ENCODE measurements at places on chromosomes 16 and 17.

DNA sequence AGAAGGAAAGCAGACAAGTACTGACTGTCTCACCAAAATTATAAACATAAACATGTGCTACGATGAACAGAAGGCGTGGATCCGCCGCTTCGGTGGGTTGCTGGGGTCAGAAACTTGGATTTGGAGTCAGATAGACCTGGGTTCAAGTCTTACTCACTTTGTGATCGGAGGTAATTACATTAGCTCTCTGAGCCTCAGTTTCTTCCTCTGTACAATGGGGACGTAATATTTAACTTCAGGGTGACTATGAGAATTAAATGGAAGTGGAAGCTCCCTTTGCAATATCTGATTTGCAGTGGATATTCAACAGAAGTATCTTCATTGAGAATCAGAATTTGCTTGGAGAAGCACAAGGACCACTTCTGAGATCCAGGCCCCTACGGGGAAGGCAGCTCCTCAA, 6.2 kb downstream of the RHBDL3 start:
- H3K27me3 ChIP-seq: peaks cover 11% of the 10 kb centered on the region
- H3K4me1 ChIP-seq: peaks cover 5% of the 10 kb centered on the region
- no peak overlapping the region for H3K4me3 ChIP-seq
- DNase-seq: no peak
- no peaks in the 10 kb centered on the region for H3K36me3 ChIP-seq
- no peak overlapping the region for H3K27ac ChIP-seq

- no peak for DNase-seq
- H3K27me3 ChIP-seq: no peaks in the 10 kb centered on the region
- H3K27ac ChIP-seq: no peak overlapping the region
- H3K36me3 ChIP-seq: no peaks in the 10 kb centered on the region
- H3K4me3 ChIP-seq: no peak overlapping the region
- H3K4me1 ChIP-seq: no peaks in the 10 kb centered on the region
Observed at GRCh38 chr17:68085771-68086381, 50.3 kb downstream of the KPNA2 start.

- H3K27me3 ChIP-seq: no peaks in the 10 kb centered on the region
- DNase-seq: no peak
- H3K4me3 ChIP-seq: no peak overlapping the region
- no peak overlapping the region for H3K27ac ChIP-seq
- no peaks in the 10 kb centered on the region for H3K4me1 ChIP-seq
- peaks cover 28% of the 10 kb centered on the region for H3K36me3 ChIP-seq
Observed at GRCh38 chr16:512802-513201, 14.7 kb upstream of the CAPN15 start.

DNA sequence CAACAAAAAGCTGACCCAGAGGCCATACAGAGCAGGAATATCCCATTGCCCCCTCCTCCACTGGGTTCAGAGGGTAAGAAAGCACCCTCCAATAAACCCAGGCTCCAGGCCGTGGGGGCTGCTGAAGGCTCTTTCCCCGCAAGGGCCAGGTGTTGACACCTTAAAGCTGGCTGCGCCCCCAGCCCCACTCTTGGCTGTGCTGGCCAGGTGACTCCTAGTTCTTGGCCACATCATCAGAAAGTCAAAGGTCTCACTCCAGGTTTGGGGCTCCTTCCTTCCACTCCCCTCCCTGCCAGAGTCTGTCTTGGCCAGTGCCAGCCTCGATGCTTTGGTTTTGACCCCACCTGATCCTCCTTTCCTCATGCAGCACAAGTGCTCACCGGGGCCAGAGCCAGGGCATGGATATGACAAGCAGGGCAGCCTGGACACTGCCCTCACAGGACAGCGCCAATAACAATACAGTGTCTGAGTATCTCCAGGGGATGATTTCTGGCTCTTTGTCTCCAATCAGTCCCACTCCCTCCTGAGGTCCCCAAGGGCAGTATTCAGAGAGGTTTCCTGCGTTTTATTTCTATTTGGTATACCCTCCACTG, 8.2 kb downstream of the SLC46A1 start:
- DNase-seq: no peak
- no peaks in the 10 kb centered on the region for H3K4me1 ChIP-seq
- no peak overlapping the region for H3K4me3 ChIP-seq
- no peak overlapping the region for H3K27ac ChIP-seq

GRCh38 chr17:37517881-37518280, 28.2 kb downstream of the DUSP14 start:
- no peak overlapping the region for H3K27ac ChIP-seq
- H3K36me3 ChIP-seq: peaks cover 75% of the 10 kb centered on the region
- no peaks in the 10 kb centered on the region for H3K27me3 ChIP-seq

DNA sequence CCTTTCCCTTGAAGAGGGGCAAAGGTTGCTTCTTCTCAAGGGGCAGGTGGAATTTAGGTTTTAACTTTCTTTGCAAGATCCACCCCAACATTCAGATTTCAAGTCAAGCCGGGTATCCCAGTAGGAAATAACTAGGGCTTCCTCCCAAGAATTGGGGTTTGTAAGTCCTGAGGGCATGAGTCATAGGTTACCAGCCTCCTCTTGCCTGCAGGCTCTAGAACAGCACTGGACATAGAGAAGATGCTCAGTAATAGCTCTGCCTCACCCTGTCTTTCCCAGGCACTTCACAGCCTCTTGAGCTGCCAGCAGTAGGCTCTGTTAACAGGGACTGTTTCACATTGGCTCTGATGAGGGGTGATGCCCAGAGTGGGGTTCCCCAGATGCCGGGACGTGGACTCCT, 35.8 kb upstream of the ZFP90 start:
- H3K4me3 ChIP-seq: no peak overlapping the region
- H3K27ac ChIP-seq: no peak overlapping the region
- no peak for DNase-seq
- no peaks in the 10 kb centered on the region for H3K27me3 ChIP-seq

- H3K27me3 ChIP-seq: no peaks in the 10 kb centered on the region
- no peak overlapping the region for H3K4me3 ChIP-seq
- no peak for DNase-seq
- no peaks in the 10 kb centered on the region for H3K36me3 ChIP-seq
Observed at GRCh38 chr16:52618753-52619497, 72.0 kb upstream of the TOX3 start.

- H3K36me3 ChIP-seq: peaks cover 22% of the 10 kb centered on the region
- DNase-seq: no peak
- no peaks in the 10 kb centered on the region for H3K27me3 ChIP-seq
- H3K4me1 ChIP-seq: peaks cover 10% of the 10 kb centered on the region
- peak overlapping the region; percentile 47 for H3K27ac ChIP-seq
Observed at GRCh38 chr17:81910840-81911276, 341 bp downstream of the PCYT2 start.

GRCh38 chr16:79717333-79718137, 117.0 kb upstream of the MAF start:
- peaks cover 29% of the 10 kb centered on the region for H3K4me1 ChIP-seq
- H3K36me3 ChIP-seq: no peaks in the 10 kb centered on the region
- H3K4me3 ChIP-seq: peak overlapping the region; percentile 0
- DNase-seq: no peak
- peak overlapping the region; percentile 90 for H3K27ac ChIP-seq

GRCh38 chr17:9971991-9972390, 66.9 kb upstream of the RCVRN start:
- no peak overlapping the region for H3K4me3 ChIP-seq
- no peaks in the 10 kb centered on the region for H3K36me3 ChIP-seq
- no peak overlapping the region for H3K27ac ChIP-seq
- H3K27me3 ChIP-seq: no peaks in the 10 kb centered on the region
- no peaks in the 10 kb centered on the region for H3K4me1 ChIP-seq
- no peak for DNase-seq

DNA sequence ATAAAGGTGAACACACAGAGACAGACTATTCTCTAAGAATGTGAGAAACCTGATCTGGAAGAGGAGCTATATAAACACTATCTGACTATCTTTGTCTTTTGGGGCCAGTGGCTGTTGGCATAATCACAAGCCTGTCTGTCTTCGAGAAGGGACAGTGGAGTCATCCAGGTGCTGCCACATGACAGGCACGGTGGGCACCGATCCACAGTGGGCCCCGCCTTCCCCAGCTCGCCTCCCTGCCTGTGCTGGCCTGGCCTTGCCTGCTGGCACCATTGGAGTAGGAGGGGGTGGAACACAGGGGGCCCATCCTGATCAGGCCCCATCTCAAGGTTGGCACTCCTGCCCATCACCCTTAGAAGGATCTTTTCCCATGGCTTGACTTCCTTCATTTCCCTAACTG, 112.8 kb downstream of the CCDC182 start:
- no peaks in the 10 kb centered on the region for H3K27me3 ChIP-seq
- no peak overlapping the region for H3K4me3 ChIP-seq
- H3K27ac ChIP-seq: no peak overlapping the region
- H3K4me1 ChIP-seq: no peaks in the 10 kb centered on the region
- peaks cover 3% of the 10 kb centered on the region for H3K36me3 ChIP-seq

GRCh38 chr16:56990407-56991286, 1.3 kb downstream of the NLRC5 start:
- no peak for DNase-seq
- H3K27ac ChIP-seq: no peak overlapping the region
- no peaks in the 10 kb centered on the region for H3K4me1 ChIP-seq
- H3K4me3 ChIP-seq: peak overlapping the region; percentile 69
